ENCODE measurements at places on chromosomes 6 and 20. TPM values are rescaled to one million over a fixed set of nuclear protein-coding genes. Genes with fewer than 3 reads are reported as not detected.

DNA sequence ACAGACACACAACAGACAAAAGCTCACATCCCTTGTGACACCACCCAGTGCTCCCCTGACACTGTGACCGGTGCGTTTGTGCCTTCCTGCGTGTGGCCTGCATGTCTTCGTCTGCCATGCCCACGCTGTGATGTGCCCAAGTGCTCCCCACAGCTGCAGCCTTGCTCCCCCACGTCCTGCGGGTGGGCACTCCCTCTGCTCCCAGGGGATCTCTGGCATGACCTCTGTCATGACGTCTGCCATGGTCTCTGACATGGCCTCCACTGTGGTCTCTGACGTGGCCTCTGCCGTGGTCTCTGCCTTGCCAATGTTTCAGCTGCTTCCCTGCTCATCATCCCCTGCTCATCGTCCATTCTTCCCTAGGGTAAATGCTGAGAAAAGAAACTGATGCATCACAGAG lies 200.9 kb downstream of the DLL1 start:
- DNase-seq = no peak

- DNase-seq = no peak
Observed at GRCh38 chr6:36187446-36187845, 9.1 kb upstream of the BRPF3 start.

GRCh38 chr6:22150368-22151035 lies 146.3 kb downstream of the PRL start:
- DNase-seq = no peak

GRCh38 chr6:41637194-41638001 lies 870 bp upstream of the MDFI start:
- DNase-seq = no peak

GRCh38 chr6:28462401-28462800 lies 19.1 kb upstream of the ZSCAN23 start:
- no peak for DNase-seq

GRCh38 chr20:40481743-40482458 lies 207.1 kb downstream of the MAFB start:
- peak; percentile 10 for DNase-seq

KCNK15 gene
- 17.5 TPM for total RNA-seq

ZBTB46 gene
- 20.9 TPM for total RNA-seq
